ENCODE measurements at places on chromosomes 1 and 21.

GRCh38 chr21:45630066-45630694 is 13.3 kb upstream of the PCBP3 start:
- no peak for DNase-seq

DNA sequence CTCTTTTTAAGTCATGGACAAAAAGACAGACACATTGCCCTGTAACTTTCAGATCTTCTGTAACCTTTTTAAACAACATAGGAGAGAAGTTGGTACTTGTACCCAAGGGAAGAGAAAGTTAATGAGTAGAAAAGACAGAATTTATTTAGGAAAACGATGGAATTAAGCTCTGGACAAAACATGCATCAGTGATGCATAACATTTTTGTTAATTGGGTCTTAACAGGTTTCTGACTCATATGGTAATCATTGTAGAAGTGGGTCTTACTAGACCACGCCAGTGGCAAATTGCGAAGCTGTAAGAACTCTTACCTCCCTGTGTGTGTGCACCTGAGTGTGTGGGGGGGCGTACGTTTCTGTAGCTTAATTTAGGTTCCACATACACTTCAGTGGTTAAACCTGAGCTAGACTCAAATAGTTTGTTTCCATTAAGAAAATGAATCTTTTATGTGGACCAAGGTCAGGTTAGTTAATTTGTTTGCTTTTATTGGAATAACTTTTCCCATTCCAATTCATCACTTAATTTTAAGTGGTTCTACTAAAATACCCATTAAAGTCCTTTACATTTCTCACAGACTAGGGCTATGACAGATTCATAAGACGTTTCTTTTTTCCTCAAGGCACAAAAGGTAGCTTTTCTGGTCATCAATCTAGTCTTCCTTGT is 48.1 kb downstream of the NFIA start:
- no peak for DNase-seq

DNA sequence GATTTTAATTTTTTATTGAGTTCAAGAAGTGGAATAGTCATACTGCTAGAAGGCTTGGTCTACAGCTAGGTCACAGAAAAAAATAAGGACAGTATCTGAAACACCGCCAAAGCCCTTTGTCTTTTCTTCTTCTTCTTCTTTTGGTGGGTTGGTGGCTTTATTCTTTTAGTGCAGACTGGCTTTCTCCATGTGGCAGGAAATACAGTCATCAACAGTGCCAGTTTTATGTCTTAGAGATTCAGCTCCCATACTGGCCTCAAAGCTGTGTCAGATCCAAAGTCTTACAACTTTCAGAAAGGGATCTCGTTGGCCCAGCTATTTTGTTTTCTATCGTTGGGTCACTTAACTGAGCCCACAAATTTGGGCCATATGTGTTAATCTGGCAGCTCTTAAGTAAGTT is 58.2 kb downstream of the FNBP1L start:
- DNase-seq = no peak

- DNase-seq = no peak
These were observed 96.7 kb upstream of the TRABD2B start for GRCh38 chr1:48093696-48094528.

DNA sequence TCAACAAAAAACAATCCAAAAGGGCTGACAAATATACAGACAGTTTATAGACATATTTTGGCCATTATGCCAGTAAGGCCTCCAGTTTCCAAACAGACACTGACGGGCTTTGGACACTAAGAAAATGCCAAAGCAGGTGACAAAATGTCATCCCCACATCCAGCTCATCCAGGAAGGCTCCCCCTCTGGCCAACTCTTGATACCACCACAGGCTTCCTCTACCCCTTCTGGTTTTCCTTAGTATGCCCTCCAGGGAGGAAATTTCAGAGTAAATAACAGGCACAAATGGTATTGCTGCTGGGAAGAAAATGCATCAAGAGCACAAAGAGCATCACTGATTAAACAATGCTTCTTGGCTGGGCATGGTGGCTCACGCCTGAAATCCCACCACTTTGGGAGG is 225.3 kb downstream of the VAV3 start:
- no peak for DNase-seq

- DNase-seq = no peak
These were observed 113.0 kb downstream of the SYT2 start for GRCh38 chr1:202597090-202597761.

DNA sequence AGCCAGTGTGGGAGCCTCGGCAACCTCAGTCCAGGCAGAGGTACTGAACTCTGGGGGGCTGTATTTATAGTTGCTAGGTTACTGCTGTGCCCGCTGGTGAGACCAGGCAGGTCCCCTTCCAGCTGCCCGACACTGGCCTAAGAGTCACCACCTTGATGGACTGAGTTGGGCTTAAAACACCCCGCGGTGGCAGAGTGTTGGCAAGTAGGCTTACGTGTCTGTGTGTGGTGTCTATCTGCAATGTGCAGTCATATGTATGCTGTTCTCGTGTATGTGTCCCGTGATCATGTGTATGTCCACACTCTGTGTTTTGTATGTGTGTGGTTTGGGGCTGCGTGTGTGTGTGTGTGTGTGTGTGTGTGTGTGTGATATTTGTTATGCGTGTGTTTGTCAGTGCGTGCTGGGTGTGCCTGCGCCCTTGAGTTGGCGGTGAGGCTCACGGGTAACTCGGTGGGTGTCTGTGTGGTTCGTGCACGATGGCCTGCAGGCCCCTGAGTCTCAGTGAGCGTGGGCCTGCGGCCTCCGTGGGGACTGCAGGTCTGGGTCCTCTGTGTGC is 65.5 kb downstream of the MEF2D start:
- no peak for DNase-seq

- DNase-seq = no peak
These were observed 453.2 kb upstream of the DEPDC1 start for GRCh38 chr1:68950036-68950435.
